ENCODE measurements at places on chromosomes 3 and 15. TPM values are rescaled to one million over a fixed set of nuclear protein-coding genes. Genes with fewer than 3 reads are reported as not detected.

Gene NR2E3
- 0.59 TPM for polyA plus RNA-seq

Gene SLC28A1
- polyA plus RNA-seq = 0.02 TPM

Gene MYO5C
- polyA plus RNA-seq = 12.8 TPM

Gene LXN
- polyA plus RNA-seq = 12.3 TPM

GRCh38 chr15:94001255-94001801 lies 230.0 kb upstream of the MCTP2 start:
- no peaks in the 10 kb centered on the region for H3K4me1 ChIP-seq
- no peak overlapping the region for H3K4me3 ChIP-seq
- no peaks in the 10 kb centered on the region for H3K36me3 ChIP-seq
- H3K27ac ChIP-seq = no peak overlapping the region
- H3K27me3 ChIP-seq = peaks cover 34% of the 10 kb centered on the region
- DNase-seq = no peak

DNA sequence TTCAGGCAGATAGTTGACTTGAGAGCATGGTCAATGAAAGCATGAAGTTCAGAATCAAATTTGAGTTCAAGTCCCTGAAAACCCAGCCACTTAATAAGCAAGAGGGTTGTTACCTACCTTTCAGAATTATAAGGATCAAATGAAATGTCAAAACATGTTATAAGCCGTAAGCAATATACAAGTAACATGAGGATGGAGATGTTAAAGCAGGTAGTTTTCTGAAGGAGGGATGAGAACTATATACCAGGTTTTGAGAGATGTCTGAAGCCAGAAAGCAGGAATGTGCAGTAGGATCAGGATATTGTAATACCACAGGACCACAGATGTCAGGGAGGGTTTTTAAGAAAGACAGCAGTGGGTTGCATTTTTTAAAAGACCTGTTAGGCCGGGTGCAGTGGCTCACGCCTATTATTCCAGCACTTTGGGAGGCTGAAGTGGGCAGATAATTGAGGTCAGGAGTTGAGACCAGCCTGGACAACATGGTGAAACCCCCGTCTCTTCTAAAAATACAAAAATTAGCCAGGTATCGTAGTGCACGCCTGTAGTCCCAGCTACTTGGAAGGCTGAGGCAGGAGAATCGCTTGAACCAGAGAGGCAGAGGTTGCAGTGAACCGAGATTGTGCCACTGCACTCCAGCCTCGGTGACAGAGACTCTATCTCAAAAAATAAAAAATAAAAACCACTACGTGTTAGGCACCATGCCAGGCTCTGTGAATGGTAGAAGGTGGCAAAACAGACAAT lies 6.9 kb upstream of the EIF3J start:
- no peaks in the 10 kb centered on the region for H3K36me3 ChIP-seq
- DNase-seq = no peak
- no peak overlapping the region for H3K27ac ChIP-seq
- H3K4me1 ChIP-seq = no peaks in the 10 kb centered on the region

DNA sequence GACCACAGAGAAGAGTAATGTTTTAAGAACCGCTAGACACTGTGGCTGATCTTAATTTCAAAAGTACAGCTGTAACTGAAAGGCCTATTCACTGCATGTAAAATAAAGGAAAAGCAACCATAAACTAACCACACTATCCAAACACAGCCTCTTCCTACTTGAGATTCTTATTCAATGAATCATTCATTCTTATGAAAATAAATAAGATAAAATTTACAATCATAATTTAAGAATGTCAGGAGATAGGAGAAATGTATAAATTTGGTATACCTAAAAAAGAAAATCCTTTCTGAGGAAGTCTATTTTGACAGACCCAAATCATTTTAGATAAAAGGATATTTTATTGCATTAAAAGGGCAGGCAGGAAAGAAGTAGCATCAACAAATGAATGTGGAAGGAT lies 533.5 kb upstream of the ZNF385D start:
- H3K4me1 ChIP-seq = no peaks in the 10 kb centered on the region
- H3K36me3 ChIP-seq = no peaks in the 10 kb centered on the region
- H3K27me3 ChIP-seq = no peaks in the 10 kb centered on the region
- no peak overlapping the region for H3K27ac ChIP-seq

GRCh38 chr3:166110102-166110501 lies 272.9 kb upstream of the BCHE start:
- H3K27me3 ChIP-seq = no peaks in the 10 kb centered on the region
- H3K27ac ChIP-seq = no peak overlapping the region
- no peaks in the 10 kb centered on the region for H3K36me3 ChIP-seq
- H3K4me1 ChIP-seq = no peaks in the 10 kb centered on the region
- DNase-seq = no peak
- no peak overlapping the region for H3K4me3 ChIP-seq

DNA sequence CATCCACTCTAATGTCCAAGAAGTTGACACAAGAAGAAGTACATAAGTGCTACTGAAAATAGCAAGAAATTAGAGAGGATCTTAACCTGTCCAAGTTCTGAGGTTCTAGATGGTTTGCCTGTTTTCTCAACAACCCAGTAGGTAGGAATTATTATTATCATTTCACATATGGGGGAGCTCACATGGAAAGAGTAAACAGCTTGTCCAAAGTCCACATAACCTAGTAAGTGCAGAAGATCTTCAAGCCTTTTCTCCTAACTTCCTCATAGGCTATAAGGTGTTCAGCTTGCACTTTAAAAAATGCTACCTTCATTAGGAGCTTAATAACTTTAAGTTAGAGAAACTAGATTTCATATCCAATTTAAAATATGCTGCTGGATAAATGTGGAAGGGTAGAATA lies 3.0 kb downstream of the SLC2A2 start:
- H3K27ac ChIP-seq = no peak overlapping the region
- no peak overlapping the region for H3K4me3 ChIP-seq
- H3K36me3 ChIP-seq = no peaks in the 10 kb centered on the region
- H3K27me3 ChIP-seq = no peaks in the 10 kb centered on the region
- H3K4me1 ChIP-seq = peaks cover 1% of the 10 kb centered on the region

DNA sequence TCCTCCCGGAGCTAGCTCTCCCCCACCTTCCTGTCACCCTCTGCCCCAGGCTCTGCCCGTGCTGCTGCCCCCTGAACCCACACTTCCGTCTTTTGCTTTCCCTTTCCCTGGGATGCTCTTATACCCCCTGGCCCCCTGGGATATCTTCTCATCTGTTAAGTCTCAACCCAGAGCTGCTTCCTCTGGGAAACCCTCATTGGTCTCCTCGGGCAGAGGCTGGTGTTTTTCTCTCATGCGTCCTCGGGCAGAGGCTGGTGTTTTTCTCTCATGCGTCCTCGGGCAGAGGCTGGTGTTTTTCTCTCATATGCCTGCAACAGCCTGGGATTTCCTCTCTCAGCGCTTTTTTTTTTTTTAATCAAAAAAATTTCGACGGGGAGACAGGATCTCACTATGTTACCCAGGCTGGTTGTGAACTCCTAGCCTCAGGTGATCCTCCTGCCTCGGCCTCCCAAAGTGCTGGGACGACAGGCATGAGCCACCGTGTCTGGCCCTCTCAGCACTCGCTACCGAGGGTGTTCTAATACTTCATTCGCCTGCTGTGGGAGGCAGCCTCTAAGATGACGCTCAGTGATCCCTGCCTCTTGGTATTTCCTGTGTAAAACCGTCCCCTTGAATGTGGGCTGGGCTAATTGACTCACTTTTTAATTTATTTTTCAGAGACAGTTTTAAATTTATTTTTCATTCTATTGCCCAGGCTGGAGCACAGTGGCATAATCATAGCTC lies 62.7 kb upstream of the TFRC start:
- H3K36me3 ChIP-seq = no peaks in the 10 kb centered on the region
- H3K27me3 ChIP-seq = no peaks in the 10 kb centered on the region
- no peak overlapping the region for H3K4me3 ChIP-seq
- H3K4me1 ChIP-seq = peaks cover 5% of the 10 kb centered on the region

DNA sequence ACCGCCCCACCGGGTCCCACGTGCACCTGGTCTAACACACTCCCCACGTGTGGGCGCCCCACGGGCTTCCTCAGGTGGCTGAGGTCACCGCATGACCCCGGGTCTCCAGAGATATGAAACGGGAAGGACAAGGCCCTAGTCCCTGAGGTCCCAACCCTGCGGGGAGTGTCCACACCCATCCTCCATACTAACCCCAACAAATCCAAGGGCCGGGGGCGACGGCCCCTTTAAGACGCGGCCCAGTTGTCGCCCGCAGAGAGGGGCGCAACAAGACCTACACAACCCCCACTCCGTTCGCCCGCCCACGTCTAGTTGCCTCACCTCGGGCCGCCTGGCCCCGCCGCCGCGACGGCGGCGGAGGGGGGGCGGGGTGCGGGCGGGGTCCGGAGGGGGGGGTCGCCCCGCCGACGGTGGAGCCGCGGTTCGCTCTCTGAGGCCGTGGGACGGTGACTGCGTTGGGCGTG lies 396 bp downstream of the INO80 start:
- no peaks in the 10 kb centered on the region for H3K4me1 ChIP-seq
- H3K4me3 ChIP-seq = peak overlapping the region; percentile 85
- H3K27ac ChIP-seq = peak overlapping the region; percentile 99
- H3K27me3 ChIP-seq = no peaks in the 10 kb centered on the region
- no peaks in the 10 kb centered on the region for H3K36me3 ChIP-seq

- H3K27me3 ChIP-seq = no peaks in the 10 kb centered on the region
- no peaks in the 10 kb centered on the region for H3K36me3 ChIP-seq
- no peak for DNase-seq
These were observed 1.4 kb downstream of the DNAJA4 start for GRCh38 chr15:78265752-78266224.

DNA sequence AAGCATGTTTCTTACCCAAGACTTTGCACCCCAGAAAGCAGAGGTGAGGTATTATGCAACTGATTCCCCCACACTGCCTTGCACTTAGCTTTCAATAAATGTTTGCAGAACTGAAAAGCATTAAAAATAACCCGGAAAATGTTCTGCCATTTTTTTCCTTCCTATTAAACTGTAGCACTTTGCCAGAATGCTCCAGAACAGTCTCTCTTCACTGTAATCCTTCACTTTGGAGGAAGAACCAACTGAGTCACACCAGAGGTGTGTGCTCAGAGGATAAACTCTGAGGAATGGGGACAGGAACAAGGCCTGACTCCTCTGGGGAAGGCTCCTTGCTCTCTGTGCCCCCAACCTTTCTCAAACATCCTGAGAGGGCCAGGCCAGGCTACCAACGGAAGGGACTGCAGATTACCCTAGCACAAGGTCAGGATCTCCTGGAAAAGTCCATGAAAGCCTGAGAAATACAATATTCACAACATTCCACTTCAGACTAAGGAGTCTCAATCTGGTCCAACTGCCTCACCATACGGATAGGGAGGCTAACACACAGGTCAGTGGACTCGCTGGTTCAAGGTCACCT lies 19.0 kb downstream of the ANP32A start:
- no peak overlapping the region for H3K27ac ChIP-seq
- H3K4me3 ChIP-seq = no peak overlapping the region
- H3K36me3 ChIP-seq = no peaks in the 10 kb centered on the region
- no peak for DNase-seq

Measured in pancreas (tissue), 10 donors.